Kidney epithelial cell (primary cell): ENCODE measurements at places on chromosomes 13 and 19. TPM values are rescaled to one million over a fixed set of nuclear protein-coding genes. Genes with fewer than 3 reads are reported as not detected.

ZNF772 gene
- total RNA-seq: 9.2 and 10.0 TPM in 2 replicates

- no peak for DNase-seq
Observed at GRCh38 chr13:25379011-25379410, 7.2 kb downstream of the ATP8A2 start.

SCN1B gene
- total RNA-seq: 1.6 and 1.8 TPM in 2 replicates

GRCh38 chr13:32408296-32409000 lies 19.5 kb downstream of the N4BP2L1 start:
- DNase-seq: no peak

DNA sequence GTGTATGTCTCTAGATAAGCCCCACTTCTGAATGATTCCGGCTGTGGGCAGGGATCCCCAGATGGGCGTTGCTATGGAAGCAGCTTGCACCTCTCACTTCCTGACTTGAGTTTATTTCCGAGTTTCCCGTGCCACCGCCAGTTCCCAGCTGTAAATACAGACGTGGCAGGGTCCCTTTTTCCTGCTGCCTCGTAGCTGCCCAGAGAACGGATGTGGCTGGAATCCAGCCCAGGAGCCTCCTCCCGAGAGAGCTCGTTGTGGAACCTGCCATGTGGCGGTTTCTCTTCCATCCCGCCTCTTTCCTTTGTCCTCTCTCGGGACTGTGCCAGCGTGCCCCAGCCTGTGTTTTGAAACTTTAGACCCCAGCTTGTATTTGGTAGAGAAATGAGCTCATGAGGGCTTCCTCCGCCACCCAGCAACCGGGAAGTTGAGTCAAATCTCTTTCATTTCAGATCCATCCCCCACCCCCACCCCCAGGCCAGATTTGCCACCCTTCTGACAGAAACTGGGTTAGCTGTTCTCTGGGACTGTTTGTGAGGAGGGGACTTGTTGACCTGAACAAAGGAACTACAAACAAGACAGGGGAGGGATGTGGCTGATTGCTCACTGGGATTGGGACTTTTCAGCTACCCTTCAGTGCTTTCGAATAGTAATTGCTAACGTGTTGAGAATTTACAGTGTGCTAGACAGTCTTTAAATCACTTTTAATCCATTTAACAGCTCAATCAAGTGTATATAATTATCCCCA lies 96.6 kb downstream of the SIPA1L3 start:
- DNase-seq: peak; percentile 59

RUBCNL gene
- 1.8 and 5.5 TPM in 2 replicates for total RNA-seq

DNA sequence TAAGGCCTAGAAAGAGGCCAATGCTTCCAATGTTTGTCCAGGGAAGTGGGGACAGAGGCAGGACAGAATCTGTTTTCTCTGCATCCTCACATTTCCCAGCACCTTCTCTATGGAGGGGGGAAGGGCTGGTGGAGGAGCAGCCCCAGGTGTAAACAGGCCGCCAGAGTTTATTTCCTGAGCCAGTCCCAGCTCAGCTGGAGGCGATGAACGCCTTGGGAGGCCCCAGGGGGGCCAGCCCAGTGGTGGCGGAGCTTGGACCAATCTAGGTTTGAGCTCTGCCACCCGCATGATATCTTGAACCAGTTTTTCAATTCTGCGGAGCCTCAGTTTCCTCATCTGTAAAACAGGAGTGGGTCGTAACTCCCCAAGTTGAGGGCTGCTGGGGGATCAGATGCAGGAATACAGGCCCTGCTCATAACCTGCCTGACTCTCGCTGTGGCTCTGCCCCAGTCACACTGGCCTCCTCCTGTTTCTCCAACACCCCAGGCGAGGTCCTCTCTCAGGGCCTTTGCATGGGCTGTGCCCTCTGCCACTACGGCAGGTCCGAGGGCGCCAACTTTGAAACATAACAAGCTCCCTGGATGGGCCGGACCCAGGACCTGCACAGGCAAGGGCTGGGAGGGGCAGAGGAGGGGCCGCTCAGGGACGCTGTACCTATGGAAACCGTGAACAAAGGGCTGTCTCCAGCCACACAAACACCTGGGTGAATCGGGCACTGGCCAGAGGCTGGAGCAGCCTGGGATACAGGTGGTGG lies 1.1 kb downstream of the TNFAIP8L1 start:
- no peak for DNase-seq

DNA sequence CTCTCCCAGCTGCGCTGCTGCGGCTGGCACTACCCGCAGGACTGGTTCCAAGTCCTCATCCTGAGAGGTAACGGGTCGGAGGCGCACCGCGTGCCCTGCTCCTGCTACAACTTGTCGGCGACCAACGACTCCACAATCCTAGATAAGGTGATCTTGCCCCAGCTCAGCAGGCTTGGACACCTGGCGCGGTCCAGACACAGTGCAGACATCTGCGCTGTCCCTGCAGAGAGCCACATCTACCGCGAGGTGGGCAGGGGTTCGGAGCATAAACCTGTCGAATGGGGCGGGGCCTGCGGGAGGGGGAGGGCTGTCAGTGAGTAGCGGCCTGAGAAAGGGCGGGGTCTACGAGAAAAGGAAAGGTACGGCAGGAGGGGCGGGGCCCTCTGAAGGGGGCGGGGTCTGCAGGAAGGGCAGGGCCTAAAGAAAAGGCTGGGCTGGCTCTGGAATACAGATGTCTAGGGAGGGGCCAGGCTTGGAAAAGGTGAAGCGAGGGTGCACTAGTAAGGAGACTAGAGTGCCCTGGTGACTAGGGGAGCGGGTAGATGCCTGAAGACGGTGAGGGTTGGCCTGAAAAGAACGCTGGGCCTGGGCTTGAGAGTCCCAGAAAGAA lies 3.6 kb downstream of the CD37 start:
- DNase-seq: no peak

- DNase-seq: no peak
Observed at GRCh38 chr13:23620211-23620610, 50.0 kb downstream of the TNFRSF19 start.

DNA sequence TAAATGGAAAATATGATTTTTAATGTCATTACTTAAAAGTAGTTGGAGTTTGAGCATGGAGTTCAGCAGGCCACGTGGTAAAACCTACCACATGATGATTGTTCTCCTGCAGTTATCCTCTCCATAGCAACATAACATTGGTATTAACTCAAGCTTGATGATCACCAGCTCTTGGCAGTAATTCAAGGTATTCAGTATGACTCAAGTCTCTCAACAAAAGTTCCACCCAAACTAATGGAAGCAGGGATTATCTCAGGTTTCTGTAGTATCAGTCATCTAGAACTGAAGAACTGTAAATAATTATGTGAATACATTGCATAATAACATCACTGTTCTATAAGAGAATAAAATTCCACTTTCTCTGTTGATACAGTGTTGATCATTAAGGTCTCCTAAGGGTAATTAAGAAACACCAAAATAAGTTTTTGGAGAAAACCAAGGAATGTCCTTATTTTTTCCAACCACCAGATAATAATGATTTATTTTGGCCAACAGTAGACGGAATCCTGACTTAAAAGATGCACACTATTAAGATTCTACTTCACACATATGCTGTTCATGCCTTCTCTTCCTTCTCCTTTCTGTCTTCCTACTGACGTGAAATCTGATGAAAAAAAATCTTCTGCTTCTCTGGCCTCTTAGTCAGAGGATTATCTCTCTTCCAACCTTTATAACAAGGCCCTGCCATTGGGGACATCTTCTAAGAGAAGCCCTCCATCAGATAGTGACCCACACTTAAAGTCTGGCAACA lies 1092.3 kb downstream of the EFNB2 start:
- DNase-seq: peak; percentile 99

DNA sequence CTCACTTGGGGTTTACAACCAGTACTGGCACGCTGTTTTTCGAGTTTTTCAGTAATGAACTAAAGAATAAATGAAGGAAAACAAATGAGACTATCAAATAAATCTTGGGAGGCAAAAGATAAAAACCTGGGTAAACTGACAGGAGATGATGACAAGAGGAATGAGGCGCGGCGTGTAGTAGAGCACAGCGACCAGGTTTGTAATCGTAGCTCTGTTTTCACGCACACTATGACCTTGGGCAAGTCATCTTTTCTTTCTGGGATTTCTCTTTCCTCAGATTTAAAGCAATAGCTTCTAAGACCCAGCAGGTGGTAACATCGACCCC lies 419 bp downstream of the MRPS31 start:
- no peak for DNase-seq

SLC8A2 gene
- not detected in 2 replicates for total RNA-seq

- no peak for DNase-seq
Observed at GRCh38 chr13:110616103-110617101, 1.1 kb downstream of the NAXD start.

DNA sequence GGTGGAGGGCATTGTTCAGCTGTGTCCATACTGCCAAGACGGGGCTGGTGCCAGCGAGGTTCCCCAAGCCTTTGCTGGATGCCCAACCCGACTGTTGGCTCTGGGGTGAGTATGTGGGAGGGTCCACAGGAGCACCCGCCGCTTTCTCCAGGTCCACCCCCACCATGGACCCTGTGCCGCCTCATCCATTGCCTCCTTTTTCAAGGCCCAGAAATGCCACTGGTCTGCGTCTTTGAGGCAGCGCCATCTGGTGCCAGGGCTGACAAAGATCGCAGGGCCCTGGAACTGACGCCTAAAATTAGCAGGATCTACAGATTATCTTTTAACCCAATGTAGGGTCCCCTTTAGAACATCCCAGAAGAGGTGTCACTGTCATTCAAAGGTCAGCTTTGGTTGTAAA lies 34.6 kb downstream of the NFIX start:
- DNase-seq: no peak

FGF14 gene
- under 0.01 TPM in 1 of 2 replicates, not detected in the other for total RNA-seq

GRCh38 chr19:46718157-46718933 lies 1.4 kb upstream of the PRKD2 start:
- no peak for DNase-seq

NKPD1 gene
- total RNA-seq: 0.07 and 0.46 TPM in 2 replicates

GRCh38 chr13:46340011-46340410 lies 47.0 kb downstream of the RUBCNL start:
- DNase-seq: no peak

- DNase-seq: no peak
Observed at GRCh38 chr19:37867831-37868230, 38.6 kb downstream of the WDR87 start.

- DNase-seq: no peak
Observed at GRCh38 chr13:89923736-89924135, 1423.8 kb upstream of the MIR17HG start.

ELSPBP1 gene
- not detected in 2 replicates for total RNA-seq

- no peak for DNase-seq
Observed at GRCh38 chr19:8988204-8988603, 22.0 kb downstream of the MUC16 start.

C19orf53 gene
- total RNA-seq: 196 and 203 TPM in 2 replicates

EDNRB gene
- total RNA-seq: 0.21 and 0.75 TPM in 2 replicates

TMEM205 gene
- 307 and 377 TPM in 2 replicates for total RNA-seq

DNA sequence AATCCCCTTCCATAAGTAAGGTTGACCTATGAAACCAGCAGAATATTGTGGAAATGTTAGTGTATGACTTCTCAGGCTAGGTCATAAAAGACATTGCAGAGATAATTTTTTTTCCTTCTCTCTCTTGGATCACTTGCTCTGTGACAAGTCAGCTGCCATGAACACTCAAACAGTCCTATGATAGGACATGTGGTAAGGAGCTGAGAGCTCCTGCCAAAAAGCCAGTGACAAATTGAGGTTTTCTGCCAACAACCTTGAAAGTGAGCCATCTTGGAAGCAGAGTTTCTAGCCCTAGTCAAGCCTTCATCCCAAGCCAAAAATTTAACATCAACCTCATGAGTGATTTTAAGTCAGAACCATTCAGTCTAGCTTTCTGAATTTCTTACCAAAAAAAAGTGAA lies 270.9 kb upstream of the NBEA start:
- DNase-seq: no peak

DNA sequence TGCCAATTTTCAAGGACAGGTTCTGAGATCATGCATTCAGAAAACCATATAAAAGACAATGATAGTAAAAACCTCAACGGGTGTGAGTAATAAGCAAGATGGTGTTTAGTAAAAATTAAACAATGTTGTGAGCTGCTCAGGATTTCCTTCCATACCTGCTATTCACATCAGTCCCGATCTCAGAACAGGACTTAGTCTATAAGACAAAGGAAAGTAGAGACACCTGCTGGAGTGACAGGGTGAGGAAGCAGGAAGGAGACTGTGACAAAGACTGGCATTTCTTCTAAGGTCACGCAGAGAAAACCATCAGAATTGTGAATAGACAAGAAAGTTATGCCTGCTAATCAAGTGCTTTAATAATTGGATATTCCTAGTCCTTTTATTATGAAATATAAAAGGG lies 648.0 kb downstream of the DACH1 start:
- DNase-seq: no peak

DNA sequence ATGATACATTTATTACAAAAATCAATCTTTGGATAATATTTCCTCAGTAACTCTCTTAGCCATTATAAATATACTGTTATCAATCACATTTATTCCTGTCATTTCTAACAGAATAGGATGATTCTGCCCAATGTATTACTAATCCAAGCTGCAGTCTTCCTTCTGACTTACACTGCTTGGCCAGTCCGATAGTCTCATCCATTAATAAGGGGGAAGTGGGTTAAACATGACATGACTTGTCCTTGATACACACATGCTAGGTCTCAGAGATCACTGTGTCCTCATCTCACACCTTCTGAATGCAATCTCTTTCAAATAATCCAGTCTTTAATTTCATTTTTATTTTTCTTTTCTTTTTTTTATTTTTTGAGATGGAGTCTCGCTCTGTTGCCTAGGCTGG lies 18.8 kb downstream of the SACS start:
- no peak for DNase-seq

GRCh38 chr13:33721724-33722123 lies 96.2 kb upstream of the RFC3 start:
- DNase-seq: no peak

- no peak for DNase-seq
Observed at GRCh38 chr13:99062593-99062992, 84.7 kb upstream of the DOCK9 start.

DNA sequence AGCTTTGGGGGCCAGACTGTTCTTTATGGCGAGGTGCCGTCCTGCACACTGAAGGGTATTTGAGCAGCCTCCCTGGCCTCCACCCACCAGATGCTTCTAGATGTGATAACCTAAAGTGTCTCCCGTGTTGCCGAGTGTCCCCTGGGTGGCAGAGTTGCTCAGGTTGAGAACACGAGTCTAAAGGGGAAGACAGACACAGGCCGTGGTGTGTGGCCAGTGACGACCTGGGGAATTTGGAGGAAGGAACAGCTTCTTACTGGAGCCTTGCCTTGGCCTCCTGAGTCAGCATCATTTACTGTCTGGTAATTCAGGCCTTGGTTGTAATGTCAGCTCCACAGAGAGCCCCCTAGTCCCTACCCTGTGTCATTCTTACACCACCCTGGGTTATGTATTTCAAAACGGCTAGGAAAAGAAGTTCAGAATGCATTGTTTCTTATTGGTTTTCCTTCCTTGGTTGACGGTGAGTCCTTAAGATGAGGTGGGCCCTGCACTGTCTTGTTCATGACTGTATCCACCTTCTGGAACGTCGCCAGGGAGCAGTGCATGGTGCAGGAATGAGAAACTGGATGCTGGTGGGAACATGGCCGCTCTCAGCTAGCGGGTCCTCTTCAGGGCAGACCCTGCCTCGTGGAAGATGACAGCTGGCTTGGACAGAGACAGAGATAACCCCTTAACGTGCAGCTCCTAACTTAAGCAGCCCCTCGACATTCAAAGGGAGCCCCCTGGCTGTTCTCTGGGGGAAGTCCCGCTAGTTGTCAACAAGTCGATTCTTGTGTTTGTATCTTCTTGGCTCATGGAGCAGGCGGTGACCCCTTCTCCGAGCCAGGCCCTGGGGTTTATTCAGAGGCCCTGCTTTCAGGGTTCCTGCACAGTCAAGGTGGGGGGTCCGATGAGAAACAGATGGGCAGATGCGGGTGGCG lies 7.2 kb downstream of the SIN3B start:
- DNase-seq: no peak
